Stimulated activated CD4-positive, alpha-beta T cell treated with anti-CD3 and anti-CD28 coated beads, Interleukin-2, amount 100 ng/mL, for 4 hours (primary cell): ENCODE measurements at places on chromosomes 5 and 9.

DNA sequence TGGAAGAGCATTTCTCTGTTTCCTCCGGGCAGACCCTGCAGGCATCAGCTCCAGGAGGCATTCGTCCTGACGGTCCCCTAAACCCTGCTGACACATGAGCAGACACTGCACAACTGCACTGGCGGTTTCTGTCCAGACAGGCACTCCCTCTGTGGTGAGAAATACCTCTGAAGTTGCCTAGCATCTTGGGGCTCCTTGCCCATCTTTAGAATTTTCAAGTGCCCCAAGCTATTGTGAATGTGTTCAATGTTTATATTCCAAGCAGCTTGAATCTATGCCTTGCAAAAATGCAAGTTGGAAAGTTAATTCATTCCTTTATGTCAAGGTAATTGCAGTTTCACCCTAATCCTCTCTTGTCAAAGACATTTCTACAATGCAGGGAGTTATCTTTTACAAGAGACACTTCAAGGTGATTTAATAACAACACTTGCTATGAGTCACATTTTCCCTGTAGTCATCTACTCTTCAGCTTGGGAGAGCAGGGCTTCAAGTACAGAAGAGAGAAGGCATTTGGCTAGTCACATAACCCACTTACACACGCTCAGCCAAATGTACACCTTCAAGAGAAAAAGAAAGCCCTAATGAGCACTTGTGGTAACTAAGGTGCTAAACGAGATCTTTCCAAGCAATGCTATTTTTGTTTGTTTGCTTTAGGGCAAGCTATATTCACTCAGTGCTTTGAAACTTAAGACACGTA, 302.5 kb downstream of the MLLT3 start:
- no peak for DNase-seq

DNA sequence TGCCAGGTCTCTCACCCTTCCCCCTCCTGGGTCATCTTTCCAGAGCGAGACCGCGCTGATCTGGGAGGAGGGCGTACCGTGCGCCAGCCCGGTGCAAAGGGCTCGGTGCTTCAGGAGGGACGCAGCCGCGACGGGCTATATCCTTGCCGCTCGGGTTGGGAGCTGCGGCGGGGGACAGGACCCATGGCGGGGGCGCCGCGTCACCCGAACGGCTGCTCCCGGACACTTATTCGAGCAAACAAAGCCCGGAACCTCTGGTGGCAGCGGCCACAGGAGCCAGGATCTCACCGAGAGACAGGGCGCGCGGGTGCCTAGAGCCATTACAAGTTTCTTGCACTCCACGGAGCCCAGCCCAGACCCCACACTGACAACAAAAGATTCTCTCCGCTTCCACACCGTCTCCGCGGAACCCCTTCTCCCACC, 1.3 kb downstream of the SEMA6A start:
- no peak for DNase-seq

- DNase-seq: no peak
Measured at GRCh38 chr9:83665580-83666200, 42.1 kb downstream of the UBQLN1 start.

DNA sequence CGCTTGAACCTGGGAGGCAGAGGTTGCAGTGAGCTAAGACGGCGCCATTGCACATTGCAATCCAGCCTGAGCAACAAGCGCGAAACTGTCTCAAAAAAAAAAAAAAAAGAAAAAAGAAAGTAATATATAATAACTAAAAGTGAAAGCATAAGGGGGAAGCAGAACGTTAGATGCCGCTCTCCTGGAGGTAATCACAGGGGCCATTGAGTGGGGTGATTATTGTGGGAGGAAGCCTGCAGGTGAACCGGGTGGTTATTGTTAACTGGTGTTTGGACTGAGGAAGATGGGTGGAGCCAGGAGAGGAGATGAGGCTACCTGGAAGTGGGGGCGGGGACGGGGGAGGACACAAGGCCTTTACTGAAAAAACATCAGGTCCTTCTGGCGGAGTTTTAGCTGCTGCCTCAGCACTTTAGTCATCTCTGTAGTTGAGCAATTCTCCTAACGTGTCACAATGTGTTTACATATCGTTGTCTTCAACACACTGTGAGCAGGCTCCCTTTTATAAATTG, 5.3 kb upstream of the TJP2 start:
- DNase-seq: no peak

DNA sequence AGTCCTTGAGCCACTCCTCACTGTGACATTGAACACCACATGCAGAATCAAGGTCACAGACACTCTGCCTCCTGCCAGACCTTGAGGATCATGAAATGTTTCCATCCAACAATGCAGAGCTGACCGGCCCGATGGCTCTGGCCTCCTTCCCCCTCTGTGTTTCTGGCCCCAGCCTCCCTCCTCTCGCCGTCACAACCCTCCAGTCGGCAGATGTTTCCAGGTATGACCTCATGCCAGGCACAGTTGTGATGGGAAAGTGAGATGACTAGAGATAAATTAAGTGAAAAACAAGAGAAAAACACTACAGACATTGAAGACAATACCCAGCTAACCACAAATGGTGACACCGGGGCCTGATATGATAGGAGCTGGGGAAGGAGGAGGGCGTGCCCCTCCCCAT, 9.8 kb downstream of the NTNG2 start:
- DNase-seq: no peak

GRCh38 chr9:93588641-93589609, 12.5 kb downstream of the PHF2 start:
- no peak for DNase-seq

GRCh38 chr5:3394891-3395599, 200.6 kb upstream of the IRX1 start:
- DNase-seq: no peak

DNA sequence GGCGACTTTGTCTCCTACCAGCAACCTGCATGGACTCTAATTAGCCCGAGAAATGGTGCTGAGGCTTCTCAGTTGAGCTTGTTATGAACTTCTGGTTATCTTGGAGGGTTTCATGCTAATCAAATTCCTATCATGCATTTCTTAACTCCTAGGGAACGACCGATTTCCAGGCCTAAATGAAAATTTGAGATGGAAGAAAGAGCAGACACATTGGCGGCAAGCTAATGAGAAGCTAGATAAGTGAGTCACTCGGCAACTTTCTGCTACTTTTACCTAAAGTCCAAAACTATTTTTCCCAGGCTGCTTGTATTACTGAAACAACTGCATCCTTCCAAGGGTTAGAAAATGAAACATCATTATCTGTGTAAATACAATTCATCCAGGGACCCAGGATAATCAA, 207.2 kb downstream of the DOCK8 start:
- DNase-seq: no peak

DNA sequence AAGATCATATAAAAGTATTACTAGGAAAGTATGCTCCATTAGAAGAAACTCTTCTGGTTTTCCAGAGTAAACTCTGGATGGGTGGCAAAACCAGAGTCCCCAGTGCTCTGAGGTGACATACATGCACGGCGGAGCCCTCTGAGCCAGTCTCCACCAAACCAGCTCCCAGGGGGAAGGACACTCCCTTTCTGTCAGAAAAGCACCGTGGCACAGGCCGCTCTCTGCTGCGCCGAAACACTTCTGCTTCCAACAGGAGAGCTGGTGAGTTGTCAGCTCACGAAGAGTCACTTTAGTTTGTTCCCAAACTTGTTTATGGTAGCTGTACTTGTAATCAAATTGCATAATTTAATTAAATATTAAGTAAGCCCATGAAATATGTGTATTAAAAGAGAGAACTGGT, 184.6 kb downstream of the CDK5RAP2 start:
- DNase-seq: no peak

DNA sequence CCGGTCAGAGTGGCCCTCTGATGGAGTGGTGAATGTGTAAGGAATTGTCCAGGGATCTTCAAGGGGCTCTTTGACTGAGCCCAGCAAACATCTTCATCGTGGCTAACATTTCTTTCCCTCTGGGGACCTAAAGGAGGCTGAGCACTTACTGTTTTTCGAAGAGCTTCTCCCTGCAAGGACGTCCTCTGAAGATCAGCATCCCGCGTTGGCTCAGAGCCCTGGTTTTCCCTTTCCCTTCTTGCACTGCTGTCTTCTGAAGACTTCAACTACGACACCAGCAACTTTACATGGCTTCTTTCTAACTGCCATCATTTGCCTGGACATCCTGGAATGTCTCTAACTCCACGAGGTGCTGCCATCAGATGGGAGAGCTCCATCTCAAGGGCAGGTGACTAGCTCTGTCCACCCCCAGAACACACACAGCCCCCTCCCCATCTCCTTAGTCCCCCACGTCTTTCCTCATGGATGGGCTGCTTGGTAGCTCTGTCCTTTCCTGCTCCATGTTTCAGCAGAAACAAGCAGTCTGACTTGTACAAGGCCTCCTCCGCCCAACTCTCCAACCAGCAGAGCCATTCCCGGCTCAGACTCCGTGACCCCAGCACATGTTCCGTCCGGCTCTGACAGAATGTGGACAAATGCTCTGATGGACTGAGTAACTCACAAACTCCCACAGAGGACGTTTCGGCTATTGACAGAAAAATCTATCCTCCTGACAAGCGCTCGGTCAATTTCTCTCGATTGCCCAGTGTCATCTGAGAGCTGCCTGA, 17.1 kb downstream of the SHB start:
- no peak for DNase-seq

- no peak for DNase-seq
Measured at GRCh38 chr9:133048595-133048994, 13.2 kb upstream of the CEL start.

DNA sequence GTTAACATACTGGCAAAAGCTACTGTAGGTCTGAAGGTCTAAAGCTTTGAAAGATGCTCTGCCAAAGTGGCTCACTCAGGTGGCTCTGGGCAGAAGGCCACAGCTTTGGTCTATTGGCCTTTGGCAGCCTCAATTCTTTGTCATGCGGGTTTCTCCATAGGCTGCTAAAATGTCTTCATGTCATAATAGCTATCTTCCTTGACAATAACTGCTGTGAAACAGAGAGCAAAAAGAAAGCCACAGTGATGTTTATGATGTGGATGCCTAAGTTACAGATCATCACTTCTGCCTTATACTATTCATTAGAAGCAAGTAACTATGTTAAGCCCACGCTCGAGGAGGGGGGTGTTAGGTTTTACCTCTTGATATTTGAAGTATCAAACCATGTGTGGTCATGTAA, 906.1 kb upstream of the CDH9 start:
- DNase-seq: no peak

- DNase-seq: peak; percentile 62
Measured at GRCh38 chr5:132437604-132438266, 52.8 kb downstream of the IRF1 start.

GRCh38 chr5:149320791-149321330, 24.4 kb upstream of the GRPEL2 start:
- no peak for DNase-seq

DNA sequence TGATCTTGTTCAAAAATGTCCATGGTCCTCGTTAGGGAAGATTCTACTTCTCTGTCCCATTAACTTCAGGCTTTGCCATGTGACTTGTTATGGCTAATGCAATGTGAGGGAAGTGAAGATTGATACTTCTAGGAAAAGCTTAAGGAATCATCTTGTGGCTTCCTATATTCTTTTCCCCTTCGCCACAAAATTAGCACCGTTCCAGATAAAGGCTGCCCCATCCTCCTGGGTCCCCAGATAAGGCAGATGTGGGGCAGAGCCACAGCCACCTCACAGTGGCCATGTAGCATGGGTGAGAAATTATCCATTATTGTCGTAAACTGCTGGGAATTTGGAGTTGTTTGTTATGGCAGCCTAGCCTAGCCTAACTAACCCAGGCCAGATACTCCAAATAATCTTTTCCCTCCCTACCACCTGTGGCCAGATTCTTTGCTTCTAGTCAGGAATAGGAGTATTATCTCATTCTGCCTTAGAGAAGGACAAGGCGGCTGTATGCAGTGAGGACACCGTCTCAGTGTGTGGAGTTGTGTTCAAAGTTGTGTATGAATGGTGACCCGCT, 31.9 kb upstream of the BOD1 start:
- no peak for DNase-seq

- no peak for DNase-seq
Measured at GRCh38 chr9:108691614-108692013, 164.2 kb downstream of the ACTL7B start.

DNA sequence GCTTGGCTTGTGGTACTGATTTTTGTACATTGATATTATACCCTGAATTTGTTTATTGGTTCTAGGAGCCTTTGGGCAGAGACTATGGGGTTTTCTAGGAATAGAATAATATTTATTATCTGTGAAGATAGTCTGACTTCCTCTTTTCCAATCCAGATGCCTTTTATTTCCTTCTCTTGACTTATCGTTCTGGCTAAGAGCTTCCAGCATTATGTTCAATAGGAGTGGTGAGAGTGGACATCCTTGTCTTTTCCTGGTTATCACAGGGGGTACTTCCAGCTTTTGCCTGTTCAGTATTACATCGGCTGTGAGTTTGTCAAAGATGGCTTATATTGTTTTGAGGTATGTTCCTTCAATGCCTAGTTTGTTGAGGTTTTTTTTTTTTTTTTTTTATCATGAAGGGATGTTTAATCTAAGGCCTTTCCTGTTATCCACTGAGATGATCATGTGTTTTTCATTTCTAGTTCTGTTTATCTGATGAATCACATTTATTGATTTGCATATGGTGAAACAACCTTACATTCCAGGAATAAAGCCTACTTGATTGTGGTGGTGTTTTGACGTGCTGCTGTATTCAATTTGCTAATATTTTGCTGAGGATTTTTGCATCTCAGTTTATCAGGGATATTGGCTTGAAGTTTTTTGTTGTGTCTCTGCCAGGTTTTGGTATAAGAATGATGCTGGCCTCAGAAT, 77.5 kb downstream of the CERT1 start:
- no peak for DNase-seq

- no peak for DNase-seq
Measured at GRCh38 chr5:18375641-18376040, 741.4 kb downstream of the TAF11L14 start.

- no peak for DNase-seq
Measured at GRCh38 chr5:68780299-68780955, 313.4 kb upstream of the SLC30A5 start.

GRCh38 chr5:86880344-86880743, 262.6 kb downstream of the COX7C start:
- no peak for DNase-seq

- DNase-seq: no peak
Measured at GRCh38 chr5:140567136-140567818, 2.6 kb downstream of the SLC35A4 start.

DNA sequence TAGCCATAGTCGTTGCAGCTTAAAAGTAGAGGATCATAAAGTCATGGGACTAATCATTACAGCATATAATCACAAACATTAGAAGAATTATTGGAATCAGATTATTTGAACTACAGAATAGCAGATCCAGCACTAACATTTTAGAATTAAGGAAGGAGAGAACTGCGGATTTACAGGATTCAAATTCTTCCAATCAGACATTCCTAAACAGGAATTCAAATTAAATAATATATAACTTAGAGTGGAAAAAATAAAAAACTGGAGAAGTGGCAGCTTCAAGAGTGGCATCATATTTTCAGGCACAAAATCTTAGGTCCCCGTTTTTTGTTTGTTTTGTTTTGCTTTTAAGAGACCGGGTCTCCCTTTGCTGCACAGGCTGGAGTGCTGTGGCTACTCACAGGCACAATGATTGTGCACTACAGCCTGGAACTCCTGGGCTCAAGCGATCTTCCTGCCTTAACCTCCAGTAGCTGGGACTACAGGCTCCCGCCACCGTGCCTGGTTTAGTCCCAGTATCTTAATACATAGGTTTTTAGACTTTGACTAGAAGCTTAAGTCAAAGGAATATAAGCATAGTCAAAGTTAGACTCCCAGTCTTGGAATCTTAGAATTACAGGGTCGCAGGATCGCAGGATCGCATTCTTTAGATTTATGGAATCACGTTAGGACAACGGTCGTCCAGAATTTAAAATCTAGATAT, 2.1 kb upstream of the FOXE1 start:
- DNase-seq: no peak

GRCh38 chr5:6783787-6784186, 70.6 kb downstream of the TENT4A start:
- no peak for DNase-seq
